ENCODE measurements at places on chromosomes 2 and 18. TPM values are rescaled to one million over a fixed set of nuclear protein-coding genes. Genes with fewer than 3 reads are reported as not detected.

- H3K4me3 ChIP-seq: no peak overlapping the region
- no peak overlapping the region for H3K27ac ChIP-seq
- no peaks in the 10 kb centered on the region for H3K36me3 ChIP-seq
- H3K27me3 ChIP-seq: peaks cover 8% of the 10 kb centered on the region
- DNase-seq: no peak
- H3K4me1 ChIP-seq: no peaks in the 10 kb centered on the region
These were observed 187.1 kb downstream of the ZBTB7C start for GRCh38 chr18:48222118-48222517.

GRCh38 chr2:85785871-85786270 lies 32.1 kb downstream of the ATOH8 start:
- H3K4me3 ChIP-seq: no peak overlapping the region
- peak overlapping the region; percentile 30 for H3K27ac ChIP-seq
- DNase-seq: no peak
- peaks cover 7% of the 10 kb centered on the region for H3K4me1 ChIP-seq

- H3K27ac ChIP-seq: no peak overlapping the region
- H3K27me3 ChIP-seq: peaks cover 1% of the 10 kb centered on the region
- H3K4me1 ChIP-seq: no peaks in the 10 kb centered on the region
- H3K4me3 ChIP-seq: no peak overlapping the region
- no peak for DNase-seq
These were observed 88.8 kb downstream of the KYNU start for GRCh38 chr2:142966284-142966683.

GRCh38 chr18:23627321-23627720 lies 35.4 kb downstream of the ANKRD29 start:
- DNase-seq: no peak
- H3K27ac ChIP-seq: no peak overlapping the region
- H3K4me3 ChIP-seq: no peak overlapping the region
- no peaks in the 10 kb centered on the region for H3K27me3 ChIP-seq
- H3K36me3 ChIP-seq: no peaks in the 10 kb centered on the region

- DNase-seq: no peak
- H3K27ac ChIP-seq: no peak overlapping the region
- no peaks in the 10 kb centered on the region for H3K36me3 ChIP-seq
- peaks cover 5% of the 10 kb centered on the region for H3K4me1 ChIP-seq
- H3K27me3 ChIP-seq: no peaks in the 10 kb centered on the region
These were observed 61.3 kb downstream of the PMAIP1 start for GRCh38 chr18:59961070-59961469.

Gene EML6
- total RNA-seq: 0.90 TPM

Gene ZAP70
- 93.4 TPM for total RNA-seq

All from endothelial cell (in vitro differentiated cells).